ENCODE measurements at places on chromosomes 7 and 10.

GRCh38 chr10:22322641-22323160 lies 1.8 kb downstream of the BMI1 start:
- DNase-seq: no peak

- no peak for DNase-seq
Measured at GRCh38 chr10:94402843-94403379, 570 bp downstream of the TBC1D12 start.

DNA sequence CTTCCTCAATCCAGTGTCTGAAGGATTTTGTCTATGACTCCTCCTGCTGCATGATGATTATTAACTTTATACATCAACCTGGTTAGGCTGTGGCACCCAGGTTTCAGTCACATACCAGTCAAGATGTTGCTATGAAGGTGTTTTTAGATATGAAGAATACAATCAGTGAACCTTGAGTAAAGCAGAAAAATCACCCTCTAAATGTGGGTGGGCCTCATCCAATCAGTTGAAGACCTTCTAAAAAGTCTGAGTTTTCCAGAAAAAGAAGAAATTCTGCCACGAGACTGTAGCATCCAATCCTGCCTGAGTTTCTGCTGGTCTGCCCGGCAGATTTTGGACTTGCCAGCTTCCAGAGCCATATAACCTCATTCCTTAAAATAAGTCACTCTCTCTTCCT lies 126.1 kb upstream of the FRMD4A start:
- DNase-seq: no peak

DNA sequence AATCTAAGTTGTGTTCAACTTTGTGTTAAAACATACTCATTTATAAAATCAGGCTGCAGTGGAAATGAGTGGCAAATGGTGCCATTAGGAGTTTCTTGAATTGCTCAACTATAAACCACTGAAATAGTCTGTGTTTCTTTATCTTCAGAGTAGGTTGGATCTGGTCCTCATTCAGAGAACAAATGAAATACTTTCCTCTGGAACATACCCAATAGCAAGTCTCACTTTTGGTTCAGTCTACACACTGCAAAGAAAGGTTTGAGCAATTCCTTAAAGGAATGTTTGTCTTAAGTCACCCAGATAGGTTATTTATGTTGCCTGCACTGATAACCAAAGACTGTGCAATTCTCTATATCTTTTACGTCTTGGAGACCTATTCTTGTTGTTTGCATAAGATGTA lies 62.5 kb downstream of the ABCB4 start:
- DNase-seq: no peak

- no peak for DNase-seq
Measured at GRCh38 chr10:50614444-50615137, 9.2 kb downstream of the SGMS1 start.

DNA sequence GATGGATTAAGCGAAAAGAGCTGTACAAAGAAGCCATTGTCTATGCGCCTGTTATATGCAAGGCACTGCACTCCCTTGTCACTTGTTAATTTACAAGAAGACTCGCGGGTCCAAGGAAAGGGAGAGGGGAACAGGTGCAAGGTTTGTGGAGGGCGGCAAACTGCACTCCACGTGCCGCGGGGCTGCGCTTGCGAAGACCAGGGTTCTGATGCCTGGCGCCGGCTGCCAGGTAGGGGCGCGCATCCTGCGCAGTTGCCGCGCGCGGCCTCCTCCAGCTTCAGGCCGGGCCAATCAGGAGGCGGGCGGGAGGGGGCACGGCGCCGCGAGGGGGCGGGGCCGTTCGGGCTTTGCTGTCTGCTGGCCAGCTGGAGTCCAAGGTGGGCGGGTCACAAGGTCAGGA lies 140.6 kb upstream of the PALS2 start:
- no peak for DNase-seq

- DNase-seq: no peak
Measured at GRCh38 chr7:31335161-31335856, 5.2 kb downstream of the NEUROD6 start.

DNA sequence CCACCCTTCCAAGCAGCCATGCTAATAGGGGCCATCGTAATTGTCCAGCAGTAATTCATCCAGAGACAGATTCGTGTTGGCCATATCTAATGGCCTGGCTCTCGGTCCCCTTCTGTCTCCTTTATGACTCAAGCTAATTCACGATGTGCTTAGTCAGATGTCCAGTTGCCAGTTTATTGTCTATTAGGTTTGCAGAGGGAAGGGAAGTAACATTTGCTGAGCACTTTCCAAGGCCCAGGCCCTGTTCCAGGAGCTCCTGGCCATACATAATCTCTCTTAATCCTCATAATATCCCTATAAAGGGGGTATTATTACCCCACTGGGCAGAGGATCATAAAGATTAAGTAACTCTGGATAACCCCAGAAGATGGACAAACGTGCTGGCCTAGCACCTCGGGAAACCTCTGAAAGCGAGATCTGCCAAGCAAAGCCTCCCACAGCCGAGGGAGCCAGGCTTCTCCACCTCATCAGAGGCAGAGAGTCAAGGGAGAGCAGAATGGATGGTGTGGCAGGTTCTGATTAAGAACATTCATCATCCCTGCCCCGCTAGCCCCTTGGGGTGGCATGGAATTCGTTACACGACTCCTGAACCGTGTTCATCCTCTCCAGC lies 153.7 kb downstream of the PLXNA4 start:
- DNase-seq: no peak

GRCh38 chr7:121078701-121079227 lies 90.3 kb downstream of the CPED1 start:
- DNase-seq: no peak

- DNase-seq: no peak
Measured at GRCh38 chr10:533186-533585, 156.3 kb downstream of the DIP2C start.

- DNase-seq: peak; percentile 5
Measured at GRCh38 chr10:96511044-96511945, 2.4 kb downstream of the TLL2 start.

DNA sequence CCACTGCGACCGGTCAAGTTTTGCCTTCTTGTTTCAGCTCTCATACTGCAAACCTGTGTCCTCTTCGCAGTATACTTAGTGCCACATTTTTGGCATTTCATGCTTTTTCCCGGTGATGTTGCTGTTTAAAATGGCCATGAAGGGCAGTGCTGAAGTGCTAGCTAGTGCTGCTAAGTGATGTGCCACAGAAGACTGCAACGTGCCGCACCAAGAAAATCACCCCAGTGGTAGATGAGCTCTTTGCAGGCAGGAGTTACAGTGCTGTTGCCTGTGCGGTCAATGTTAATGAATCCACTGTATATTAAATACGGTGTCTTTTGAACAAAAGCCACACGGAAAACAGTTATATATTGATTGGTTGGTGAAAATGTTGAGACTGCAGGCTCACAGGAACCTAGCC lies 120.3 kb downstream of the ANLN start:
- DNase-seq: no peak

DNA sequence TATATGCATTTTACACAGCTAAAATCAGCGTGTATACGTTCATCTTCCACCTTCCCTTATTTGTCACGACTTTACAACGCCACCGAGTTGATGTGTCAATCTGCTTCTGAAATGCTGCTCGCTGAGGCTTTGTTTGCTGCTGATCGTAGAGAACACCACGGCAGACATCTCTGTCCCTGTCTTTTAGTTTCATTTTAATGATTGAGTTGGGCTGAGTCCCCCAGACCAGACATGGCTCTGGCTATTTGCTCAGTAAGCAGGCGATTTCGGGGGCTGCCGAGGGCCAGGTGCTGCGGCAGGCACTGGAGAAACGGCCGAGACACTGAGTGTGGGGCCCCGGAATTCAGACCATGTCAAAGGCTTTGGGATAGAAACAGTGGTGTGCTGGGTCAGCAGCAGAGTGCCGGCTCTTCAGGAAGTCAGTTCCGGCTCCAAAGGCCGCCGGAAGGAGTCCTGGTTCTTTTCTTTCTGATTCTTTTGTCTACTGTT lies 5.0 kb downstream of the LRRC27 start:
- DNase-seq: no peak

DNA sequence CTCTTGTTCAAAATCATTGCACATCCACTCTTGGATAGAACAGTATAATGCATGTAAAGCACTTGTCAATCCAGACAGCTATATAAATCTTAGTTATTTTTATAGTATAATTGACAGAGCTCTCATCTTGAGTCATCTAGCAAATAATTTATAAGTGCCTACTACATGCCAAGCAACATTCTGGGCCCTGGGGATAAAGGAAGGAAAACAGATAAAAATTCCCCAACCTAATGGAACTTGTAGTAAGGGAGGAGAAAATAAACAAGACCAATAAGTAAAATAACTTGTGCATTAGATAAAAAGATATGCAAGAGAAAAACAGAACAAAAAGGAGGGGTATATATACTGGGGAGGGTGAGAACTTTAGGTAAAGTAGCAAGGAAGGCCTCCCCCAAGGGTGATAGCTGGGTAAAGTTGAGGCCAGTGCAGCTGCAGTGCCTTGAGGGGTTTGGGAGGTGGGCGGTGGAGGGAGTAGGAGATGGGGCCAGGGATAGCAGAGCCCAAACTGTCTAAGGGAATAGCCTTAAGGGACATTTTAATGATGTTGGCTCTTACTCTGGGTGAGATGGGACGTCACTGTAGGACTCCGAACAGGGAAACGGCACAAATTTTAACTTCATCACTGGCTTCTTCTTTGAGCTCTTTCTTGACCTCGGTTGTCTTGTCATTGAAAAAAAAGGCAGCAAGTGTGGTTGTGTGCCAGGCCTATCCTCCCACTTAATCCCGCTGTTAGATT lies 79.3 kb upstream of the SEC61G start:
- DNase-seq: no peak

GRCh38 chr7:17130281-17131059 lies 168.0 kb upstream of the AHR start:
- DNase-seq: no peak

DNA sequence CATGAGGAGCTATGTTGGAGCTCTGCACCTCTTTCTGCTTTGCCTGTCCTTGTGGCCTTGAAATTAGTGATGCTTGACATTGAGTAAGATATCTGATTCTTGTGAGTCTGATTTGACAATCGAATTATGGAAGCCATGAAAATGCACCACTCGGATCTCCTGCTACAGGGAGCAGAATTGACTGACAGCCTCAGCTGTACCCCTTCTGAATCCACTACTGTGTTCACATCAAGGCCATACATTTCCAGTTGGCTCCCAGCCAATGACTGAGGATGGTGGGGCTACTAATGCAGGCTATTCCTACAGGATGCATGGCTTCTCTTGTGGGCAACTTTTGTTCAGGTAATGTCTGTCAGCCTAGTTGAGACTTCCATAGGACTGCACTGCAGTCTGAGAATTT lies 321.9 kb downstream of the REEP3 start:
- DNase-seq: no peak

DNA sequence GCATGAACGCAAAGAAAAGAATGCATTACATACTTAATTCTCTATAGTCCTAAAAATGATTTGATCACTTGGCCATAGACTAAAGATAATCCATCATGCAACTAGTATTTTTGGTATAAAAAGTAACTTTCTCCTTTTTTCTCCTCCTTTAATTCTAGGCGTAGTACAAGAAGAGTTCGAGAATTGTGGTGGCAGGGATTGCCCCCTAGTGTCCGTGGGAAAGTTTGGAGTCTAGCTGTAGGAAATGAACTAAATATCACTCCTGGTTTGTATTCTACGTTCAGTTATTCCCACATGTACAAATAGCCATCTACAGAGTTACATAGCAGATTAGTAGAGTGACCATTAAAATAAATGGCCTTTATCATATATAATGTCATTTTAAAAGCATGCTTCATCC lies 45.5 kb upstream of the HELLS start:
- DNase-seq: peak; percentile 20

DNA sequence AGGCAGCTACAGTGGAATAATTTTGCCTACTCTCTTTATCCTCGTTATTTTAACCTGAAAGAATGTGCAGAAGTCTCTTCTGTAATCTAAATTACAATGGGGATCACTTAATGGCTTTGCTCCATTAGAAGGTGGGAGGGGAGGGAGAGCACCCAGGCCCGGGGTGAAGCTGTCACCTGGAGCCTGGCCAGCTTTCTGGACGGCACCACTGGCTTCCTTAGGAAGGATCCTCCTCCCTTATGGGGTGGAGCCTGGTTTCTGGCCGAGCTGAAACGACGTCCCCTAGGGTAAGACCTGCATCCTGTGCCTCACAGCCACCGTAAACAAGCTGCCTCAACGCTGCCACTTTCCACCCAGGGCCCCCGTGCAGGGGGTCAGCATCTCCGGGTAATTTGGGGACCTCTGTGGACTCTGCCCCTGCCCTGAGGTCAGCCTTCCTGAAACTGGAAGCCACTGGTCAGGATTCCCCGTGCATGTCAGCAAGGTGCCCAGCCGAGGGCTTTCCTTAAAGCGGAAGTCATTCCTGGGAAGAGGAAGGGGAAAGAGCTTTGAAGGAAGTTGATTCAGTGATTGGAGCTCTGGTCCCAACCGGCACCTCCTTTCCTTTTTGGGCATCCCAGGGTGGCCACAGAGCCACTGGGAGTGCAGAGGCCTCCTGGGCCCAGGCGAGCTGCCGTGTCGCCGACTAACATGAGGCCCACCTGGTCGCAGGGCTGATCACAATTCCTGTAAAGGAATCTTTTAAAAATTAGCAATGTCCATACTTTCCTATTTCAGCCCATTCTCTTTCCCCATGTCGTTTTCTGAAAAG lies 569.1 kb downstream of the DNAJB6 start:
- DNase-seq: no peak

GRCh38 chr10:86346799-86347665 lies 19.6 kb downstream of the GRID1 start:
- DNase-seq: no peak

DNA sequence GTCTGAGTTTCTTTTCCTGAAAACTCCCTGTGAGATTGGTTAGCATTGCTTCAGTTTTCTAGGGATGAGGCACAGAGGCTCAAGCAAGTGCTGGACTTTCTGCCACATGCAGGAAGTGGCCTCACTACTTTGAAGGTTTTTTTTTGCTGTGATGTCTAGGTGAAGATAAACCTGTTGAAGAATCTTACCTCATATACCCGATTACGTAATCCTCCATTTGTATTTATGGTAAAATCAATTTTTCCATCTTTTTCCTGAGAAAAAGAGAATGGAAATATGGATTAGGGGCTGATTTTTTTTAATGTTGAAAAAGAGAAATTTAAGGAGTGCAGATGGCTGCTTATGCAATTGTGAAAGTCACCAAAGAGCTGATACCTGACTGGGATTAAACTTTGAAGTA lies 23.4 kb downstream of the CBLL1 start:
- DNase-seq: no peak

GRCh38 chr10:131708225-131708880 lies 192.5 kb upstream of the PPP2R2D start:
- no peak for DNase-seq

GRCh38 chr7:30420662-30421061 lies 57.9 kb downstream of the NOD1 start:
- DNase-seq: no peak

GRCh38 chr10:15168291-15168785 lies at the start of gene NMT2:
TSS of gene NMT2 (minus strand) at chr10:15168693. CDS start at chr10:15168612, 81 bp downstream.
- peak; percentile 76 for DNase-seq
